Cardiac muscle cell (in vitro differentiated cells and primary cell): ENCODE measurements at places on chromosomes 3 and 15. TPM values are rescaled to one million over a fixed set of nuclear protein-coding genes. Genes with fewer than 3 reads are reported as not detected.

SLC12A8 gene
- 1.7 and 3.4 TPM in 2 replicates for total RNA-seq

ARID3B gene
- total RNA-seq = 60.7 and 69.8 TPM in 2 replicates

RTP3 gene
- total RNA-seq = not detected in 2 replicates

CLDN11 gene
- total RNA-seq = 0.09 and 0.35 TPM in 2 replicates

CCRL2 gene
- 7.2 and 8.6 TPM in 2 replicates for total RNA-seq

CCR3 gene
- not detected in 2 replicates for total RNA-seq

TERB2 gene
- not detected in 2 replicates for total RNA-seq

LRCH3 gene
- total RNA-seq = 25.1 and 38.9 TPM in 2 replicates

NRG4 gene
- 0.21 and 1.2 TPM in 2 replicates for total RNA-seq

GPR176 gene
- total RNA-seq = 3.2 and 5.6 TPM in 2 replicates

ZNF80 gene
- not detected in 2 replicates for total RNA-seq

PP2D1 gene
- not detected in 2 replicates for total RNA-seq

PLSCR2 gene
- not detected in 2 replicates for total RNA-seq

HOMER2 gene
- total RNA-seq = 52.4 and 54.5 TPM in 2 replicates
